Uterus (tissue), 4 donors: ENCODE measurements at places on chromosomes 6 and 20. TPM values are rescaled to one million over a fixed set of nuclear protein-coding genes. Genes with fewer than 3 reads are reported as not detected.

The NAPB gene
- 23.6 TPM for total RNA-seq

The TRIM31 gene
- total RNA-seq, result not detected

The ADGRF1 gene
- 0.35 TPM for total RNA-seq

DNA sequence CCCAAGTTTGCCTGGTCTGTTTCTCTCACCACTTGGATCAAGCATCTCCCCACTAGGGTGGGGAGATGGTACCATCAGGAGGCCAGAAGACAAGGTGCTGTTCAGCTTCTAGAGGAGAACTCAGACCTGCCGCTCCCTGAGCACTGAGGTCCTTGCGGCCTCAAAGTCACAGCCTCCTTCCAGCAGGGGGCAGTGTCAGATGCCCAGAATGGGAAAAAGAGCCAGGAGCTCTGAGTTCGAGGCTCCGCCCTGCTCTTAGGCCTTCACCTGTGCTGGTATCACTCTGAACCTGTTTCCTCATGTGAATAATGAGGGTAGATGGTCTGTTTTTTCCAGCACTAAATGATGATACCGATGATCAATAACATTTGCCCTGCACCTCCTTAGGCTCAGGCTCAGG lies 68.7 kb downstream of the TOX2 start:
- no peak for DNase-seq

GRCh38 chr6:135941275-135942025 lies 89.9 kb downstream of the PDE7B start:
- DNase-seq, result peak; percentile 43

- peak; percentile 88 for DNase-seq
Observed at GRCh38 chr6:63527658-63528514, 44.4 kb upstream of the LOC128125822 start.

DNA sequence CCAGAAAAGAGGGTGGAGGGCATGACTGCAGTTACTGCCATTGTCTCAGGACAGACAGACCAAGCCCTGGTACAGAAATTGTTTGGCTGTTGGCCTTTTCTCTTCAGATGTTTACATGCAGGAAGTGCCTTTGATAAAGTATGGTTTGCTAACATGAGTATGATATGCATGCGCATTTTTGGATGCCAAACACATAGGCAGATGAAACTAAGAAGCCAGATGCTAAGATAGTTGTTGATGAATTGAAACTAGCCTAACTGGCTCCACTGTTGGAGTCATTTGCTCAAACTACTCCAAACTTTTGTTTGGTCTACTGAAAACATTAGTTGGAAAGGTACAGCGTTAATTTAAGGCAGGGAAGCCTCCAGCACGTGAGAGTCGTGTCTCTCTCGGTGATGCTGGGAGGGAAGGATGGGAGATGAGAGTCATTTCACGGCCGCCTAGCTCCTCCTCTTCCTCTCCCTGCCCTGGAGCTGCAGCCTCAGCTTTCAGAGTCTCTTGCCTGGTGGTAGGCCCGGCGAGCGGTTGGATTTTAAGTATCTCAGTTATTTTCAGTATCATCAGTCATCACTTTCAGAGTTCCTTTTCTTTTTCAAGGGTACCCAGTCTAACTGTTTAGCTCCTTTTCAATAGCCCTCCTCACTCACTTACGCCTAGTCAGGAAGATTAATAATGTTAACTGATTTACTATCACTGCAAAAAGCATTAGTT lies 29.7 kb downstream of the RREB1 start:
- peak; percentile 65 for DNase-seq

- DNase-seq, result no peak
Observed at GRCh38 chr20:1310506-1311190, 18.3 kb downstream of the SDCBP2 start.

DNA sequence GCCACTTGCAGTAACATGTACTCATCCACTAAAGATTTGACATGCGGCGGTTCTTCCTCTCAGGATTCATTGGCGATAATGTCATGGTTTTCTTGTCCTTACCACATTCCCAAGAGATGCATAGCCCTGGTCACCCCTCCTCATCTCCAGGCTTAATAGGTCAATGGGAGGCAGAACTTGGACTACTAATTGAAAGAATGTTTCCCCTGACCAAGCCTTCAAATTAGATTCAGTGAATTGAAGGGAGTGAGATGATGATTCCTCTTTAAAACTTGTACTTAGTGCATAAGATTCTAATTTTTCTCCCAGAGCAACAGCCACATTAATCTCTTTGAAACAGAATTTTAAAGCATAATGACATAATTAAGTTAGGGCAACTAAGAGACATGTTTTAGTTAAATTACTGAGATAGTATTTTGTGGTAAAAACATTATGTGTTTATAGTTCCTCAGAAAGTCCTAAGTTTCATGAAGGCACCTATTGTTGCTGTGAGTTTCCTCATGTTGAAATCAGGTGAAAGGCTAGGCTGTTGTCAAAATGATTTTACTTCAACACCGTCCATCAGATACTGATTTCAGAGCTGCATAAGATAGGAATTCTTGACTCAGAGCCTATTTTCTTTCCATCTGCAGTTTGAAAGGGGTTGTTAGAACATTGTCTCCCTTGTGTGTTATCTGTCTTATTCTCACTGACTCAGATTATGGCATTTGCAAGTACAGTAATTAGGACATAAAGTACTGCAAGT lies 48.5 kb downstream of the STK4 start:
- no peak for DNase-seq
